ENCODE measurements at places on chromosomes 1 and 21. TPM values are rescaled to one million over a fixed set of nuclear protein-coding genes. Genes with fewer than 3 reads are reported as not detected.

Gene AK5
- 0.93 TPM for total RNA-seq

Gene MIXL1
- total RNA-seq, result not detected

Gene IL12RB2
- total RNA-seq, result 159 TPM

Gene RNU1-4
- total RNA-seq, result 2,251 TPM

Gene TTC34
- 2.3 TPM for total RNA-seq

Gene SPRR2A
- not detected for total RNA-seq

Gene HJV
- total RNA-seq, result not detected

Gene FCRL2
- not detected for total RNA-seq

Gene ODF2L
- total RNA-seq, result 53.1 TPM

Gene EPHB2
- not detected for total RNA-seq

Gene INAVA
- total RNA-seq, result not detected

Gene FAAH
- 4.1 TPM for total RNA-seq

Gene LDLRAD1
- not detected for total RNA-seq

Gene CD53
- 581 TPM for total RNA-seq

Gene GPR157
- 2.4 TPM for total RNA-seq

Gene ATP6V1G3
- not detected for total RNA-seq

Gene CCDC30
- 1.8 TPM for total RNA-seq

Gene ALX3
- not detected for total RNA-seq

Gene PLA2G4A
- total RNA-seq, result not detected

Gene C21orf91
- total RNA-seq, result 61.9 TPM

Gene FMOD
- 0.39 TPM for total RNA-seq

Gene SELE
- not detected for total RNA-seq

Gene PTAFR
- 0.49 TPM for total RNA-seq

Gene ZNF683
- total RNA-seq, result 0.34 TPM

Gene ATP1A4
- not detected for total RNA-seq

Gene TCEA3
- total RNA-seq, result 5.5 TPM

Gene DHDDS
- 63.7 TPM for total RNA-seq

Gene SPRR2F
- not detected for total RNA-seq

Gene SLC35F3
- total RNA-seq, result 8.0 TPM

Gene NUP210L
- 0.15 TPM for total RNA-seq

Gene KIRREL1
- total RNA-seq, result not detected

Gene CD2
- 495 TPM for total RNA-seq

Gene SLC25A34
- total RNA-seq, result 1.6 TPM

Gene UBE4B
- 36.5 TPM for total RNA-seq

Gene PCSK9
- total RNA-seq, result not detected

Gene OLFML3
- total RNA-seq, result 0.27 TPM

Gene CAPN9
- total RNA-seq, result not detected

Gene OR2M7
- not detected for total RNA-seq

Gene PLA2G2D
- total RNA-seq, result not detected

Gene TMEM54
- 2.3 TPM for total RNA-seq

Gene KRTAP19-1
- total RNA-seq, result not detected

Gene UBL4B
- not detected for total RNA-seq

Gene ABCA4
- total RNA-seq, result 0.25 TPM

Gene FRRS1
- total RNA-seq, result 0.24 TPM

Gene CGN
- total RNA-seq, result 0.17 TPM

Gene LYPD8
- total RNA-seq, result not detected

Gene VWA5B1
- total RNA-seq, result not detected

Gene CSMD2
- total RNA-seq, result not detected

Gene OR6K3
- not detected for total RNA-seq

Gene LCE2C
- not detected for total RNA-seq

Gene HES4
- 0.39 TPM for total RNA-seq

Gene HSF2BP
- 0.71 TPM for total RNA-seq

Measured in T-helper 1 cell treated with Interleukin-12 subunit alpha and Interleukin-12 subunit beta and Interleukin-4 antibody, amounts not matched to agents 30 ng/mL and 1 ng/mL, for 36 hours (primary cell).